ENCODE measurements at places on chromosomes 3 and 15. TPM values are rescaled to one million over a fixed set of nuclear protein-coding genes. Genes with fewer than 3 reads are reported as not detected.

GRCh38 chr3:112128843-112129727, 4.0 kb downstream of the GCSAM start:
- no peak for DNase-seq

- DNase-seq, result peak; percentile 76
Measured at GRCh38 chr15:94965593-94965992, 734.2 kb downstream of the MCTP2 start.

DNA sequence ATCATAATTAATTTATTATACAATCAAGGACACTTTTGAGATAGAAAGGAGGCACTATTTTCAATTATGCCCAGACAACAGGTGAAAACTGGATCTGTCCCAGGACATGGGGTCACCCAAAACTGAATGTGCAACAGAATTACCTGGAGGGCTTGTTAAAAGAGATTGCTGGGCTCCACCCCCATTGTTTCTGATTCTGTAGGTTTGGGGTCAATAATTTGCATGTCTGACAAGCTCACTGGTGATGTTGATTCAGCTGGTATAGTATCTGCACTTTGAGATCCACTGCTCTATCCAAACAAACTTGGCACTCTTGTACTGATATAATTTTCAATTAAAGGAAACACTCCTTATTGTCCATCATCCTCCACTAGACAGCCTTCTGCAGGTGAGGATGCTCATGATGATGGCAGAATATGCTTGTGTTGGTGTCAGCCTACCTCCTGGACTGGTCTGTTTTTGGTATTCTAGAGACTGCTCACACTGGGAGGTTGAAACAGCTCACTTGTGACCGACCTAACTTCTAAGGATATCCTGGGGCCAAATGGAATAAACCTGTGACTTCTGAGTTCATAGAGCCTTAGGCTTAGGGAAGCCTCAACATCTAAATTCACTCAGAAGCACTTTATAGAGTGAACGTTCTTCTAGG, 2.2 kb downstream of the P2RY14 start:
- DNase-seq, result no peak

DNA sequence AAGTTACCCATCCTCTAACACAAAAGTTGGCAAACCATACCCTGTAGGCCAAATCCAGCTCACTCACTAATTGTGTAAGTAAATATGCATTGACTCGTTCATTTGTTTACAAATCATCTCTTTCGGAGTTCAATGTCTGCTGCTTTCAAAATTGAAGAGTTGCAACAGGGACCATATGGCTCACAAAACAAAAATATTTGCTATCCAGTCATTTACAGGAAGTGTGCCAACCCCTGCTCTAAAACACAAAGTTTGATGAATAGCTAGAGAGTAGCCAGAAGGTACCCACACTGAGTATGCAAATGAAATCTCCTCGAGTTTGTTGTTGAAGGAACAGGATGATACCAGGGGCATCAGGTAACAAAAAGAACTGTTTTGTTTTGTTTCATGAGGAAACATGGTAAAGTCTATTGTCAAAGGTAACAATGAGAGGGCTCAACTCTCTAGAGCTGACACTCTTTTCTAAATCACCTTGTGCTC, 236.2 kb upstream of the THBS1 start:
- no peak for DNase-seq

DNA sequence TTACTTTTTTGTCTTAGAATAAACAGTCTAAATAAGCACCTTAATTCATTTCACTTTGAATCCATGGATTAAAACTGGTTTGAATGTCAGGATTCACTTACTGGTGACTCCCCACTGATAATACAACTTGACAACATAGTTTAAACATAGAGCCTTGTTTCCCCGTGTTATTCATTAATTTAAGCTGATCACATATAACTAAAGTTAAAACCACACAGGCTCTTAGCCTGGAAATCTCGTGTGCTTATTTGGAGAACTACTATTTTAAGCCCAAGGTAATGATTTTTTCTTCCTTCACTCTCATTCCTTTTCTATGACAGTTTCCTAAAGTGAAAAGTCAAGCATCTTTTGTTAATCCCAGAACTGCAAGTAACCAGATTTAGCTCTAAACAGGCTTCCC, 64.2 kb downstream of the HACD2 start:
- no peak for DNase-seq

DNA sequence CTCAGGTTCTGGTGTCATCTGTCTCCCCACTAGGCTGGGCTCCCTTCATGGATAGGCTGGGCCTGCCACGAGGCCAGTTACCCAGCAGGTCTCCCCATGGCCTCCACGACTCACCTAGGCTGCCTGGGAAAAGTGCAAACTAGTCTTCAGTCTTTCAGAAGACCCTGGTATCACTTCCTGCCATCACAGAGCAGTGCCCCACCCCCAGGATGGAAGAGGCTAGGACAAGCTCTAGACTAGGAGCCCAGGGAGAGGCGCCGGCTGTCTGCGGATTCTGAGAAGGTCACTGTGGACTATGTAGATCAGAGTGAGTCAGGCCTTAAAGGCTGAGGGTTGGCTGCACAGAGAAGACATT, 63.7 kb downstream of the CORO2B start:
- no peak for DNase-seq

- no peak for DNase-seq
Measured at GRCh38 chr3:9169326-9169725, 80.1 kb downstream of the SRGAP3 start.

- no peak for DNase-seq
Measured at GRCh38 chr3:145359040-145359439, 801.9 kb downstream of the PLOD2 start.

- no peak for DNase-seq
Measured at GRCh38 chr15:62803856-62804400, 238.6 kb upstream of the TPM1 start.

GRCh38 chr3:195352895-195353488, 82.0 kb upstream of the XXYLT1 start:
- no peak for DNase-seq

- DNase-seq, result no peak
Measured at GRCh38 chr3:185056908-185057307, 96.0 kb downstream of the C3orf70 start.

DNA sequence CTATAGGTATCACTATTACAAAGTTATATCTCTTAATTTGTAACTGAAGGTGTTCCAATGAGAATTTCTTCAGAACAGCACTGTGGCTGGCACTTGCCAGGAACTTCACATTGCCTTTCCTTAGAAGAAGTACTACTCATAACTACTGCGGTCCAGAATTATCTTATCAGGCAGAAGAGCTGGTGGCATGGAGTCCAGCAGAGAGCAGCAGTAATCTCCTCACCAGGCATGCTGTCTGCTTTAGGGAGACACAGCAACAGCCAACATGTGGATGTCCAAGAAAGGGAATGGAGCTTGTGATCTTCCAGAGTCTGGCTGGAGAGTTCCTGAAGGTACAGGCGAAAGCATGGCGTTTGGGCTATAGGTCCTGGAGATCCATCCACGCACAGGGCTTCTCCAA, 919.7 kb upstream of the NR2F2 start:
- DNase-seq, result peak; percentile 47

GRCh38 chr3:12467746-12468145, 16.5 kb upstream of the TSEN2 start:
- DNase-seq, result no peak

GRCh38 chr15:47398132-47398531, 319.2 kb upstream of the SEMA6D start:
- DNase-seq, result no peak

DNA sequence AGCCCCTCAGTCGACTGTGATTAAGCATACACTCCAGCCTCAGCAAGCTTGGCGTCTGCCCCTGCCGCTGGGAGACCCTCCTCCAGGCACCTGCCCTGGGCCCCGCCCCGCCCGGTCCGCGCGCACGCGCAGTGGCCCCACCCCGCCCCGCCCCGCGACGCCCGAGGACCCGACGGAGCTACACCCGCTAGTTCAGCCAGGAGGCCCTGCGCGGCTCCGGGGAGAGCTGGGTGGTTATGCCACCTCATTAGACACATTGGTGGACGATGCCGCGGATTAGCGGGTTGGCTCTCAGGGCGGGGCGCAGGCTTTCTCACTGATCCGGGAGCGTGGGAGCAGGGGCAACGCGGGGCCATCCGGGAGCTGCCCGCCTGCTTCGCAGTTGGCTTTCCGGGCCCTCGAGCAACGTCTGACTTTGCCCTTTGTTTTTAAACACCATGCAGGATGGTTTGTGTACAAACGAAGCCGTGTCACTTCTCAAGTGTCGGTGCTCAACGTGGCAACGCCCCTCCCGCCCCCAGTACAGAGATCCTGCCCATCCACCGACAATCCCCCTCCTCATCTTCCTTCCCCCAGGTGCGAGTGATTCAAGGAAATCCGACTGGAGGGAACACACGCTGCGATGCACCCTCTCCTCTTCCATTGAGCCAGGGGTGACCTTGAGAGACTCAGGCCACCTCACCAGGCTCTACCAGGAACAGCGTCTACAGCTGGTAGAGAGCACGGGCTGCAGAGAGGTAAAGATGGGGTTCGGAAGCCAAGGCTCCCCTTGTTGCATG, 109.3 kb downstream of the SHQ1 start:
- DNase-seq, result peak; percentile 36

- no peak for DNase-seq
Measured at GRCh38 chr15:22931784-22932536, 48.2 kb downstream of the CYFIP1 start.

DNA sequence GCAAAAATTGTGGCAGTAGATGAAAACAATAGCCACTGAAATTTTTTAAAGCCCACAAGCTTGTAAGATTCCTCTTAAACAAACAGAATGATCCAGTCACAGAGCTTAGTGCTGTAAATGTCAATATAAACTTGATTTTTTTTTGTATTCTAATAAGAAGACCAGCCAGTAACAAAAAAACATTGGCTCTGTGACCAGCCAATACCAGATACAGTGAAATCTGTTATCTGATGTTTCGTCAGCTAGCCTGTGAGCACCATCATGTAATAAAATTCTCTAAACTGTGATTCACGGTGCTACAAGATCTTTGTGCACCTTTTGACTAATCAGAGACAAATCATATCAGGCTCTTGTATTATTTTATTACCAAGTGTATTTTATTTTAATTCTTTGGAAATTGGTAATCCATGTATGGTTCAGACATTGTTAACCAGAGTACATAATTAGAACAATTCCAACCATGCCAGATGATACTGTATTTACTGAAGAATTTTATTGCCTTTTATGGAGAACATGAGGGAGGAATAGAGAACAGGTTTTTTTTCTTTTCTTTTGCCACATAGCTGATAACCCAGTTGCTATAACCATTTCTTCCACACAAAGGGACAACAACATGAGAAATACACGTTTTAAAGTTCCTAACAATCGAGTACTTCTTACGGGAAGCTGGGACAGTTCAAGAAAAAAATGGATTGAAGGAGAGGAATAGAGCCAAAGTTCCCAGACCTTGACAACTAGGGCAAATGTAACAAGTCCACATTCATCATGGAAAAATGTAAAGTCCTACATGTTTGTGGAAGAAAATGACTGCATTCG, 71.9 kb downstream of the FILIP1L start:
- DNase-seq, result peak; percentile 85

ZDHHC19 gene
- total RNA-seq, result not detected

DUOXA2 gene
- not detected for total RNA-seq

GPR149 gene
- total RNA-seq, result not detected

MOBP gene
- not detected for total RNA-seq

CCR9 gene
- not detected for total RNA-seq

LRRC34 gene
- 0.60 TPM for total RNA-seq

OR5K2 gene
- total RNA-seq, result not detected
